Upper lobe of left lung (tissue), 6 donors: ENCODE measurements at places on chromosomes 2 and 18.
A peak's percentile ranks its signal among the peaks of the same experiment; 100 is the strongest.

- peak; percentile 37 for DNase-seq
These were observed 10.0 kb upstream of the ZNF396 start for GRCh38 chr18:35387152-35387571.

- no peak for DNase-seq
These were observed 47.2 kb downstream of the SMAD4 start for GRCh38 chr18:51077217-51077616.

GRCh38 chr2:230052299-230052698 lies 16.4 kb downstream of the SLC16A14 start:
- no peak for DNase-seq

DNA sequence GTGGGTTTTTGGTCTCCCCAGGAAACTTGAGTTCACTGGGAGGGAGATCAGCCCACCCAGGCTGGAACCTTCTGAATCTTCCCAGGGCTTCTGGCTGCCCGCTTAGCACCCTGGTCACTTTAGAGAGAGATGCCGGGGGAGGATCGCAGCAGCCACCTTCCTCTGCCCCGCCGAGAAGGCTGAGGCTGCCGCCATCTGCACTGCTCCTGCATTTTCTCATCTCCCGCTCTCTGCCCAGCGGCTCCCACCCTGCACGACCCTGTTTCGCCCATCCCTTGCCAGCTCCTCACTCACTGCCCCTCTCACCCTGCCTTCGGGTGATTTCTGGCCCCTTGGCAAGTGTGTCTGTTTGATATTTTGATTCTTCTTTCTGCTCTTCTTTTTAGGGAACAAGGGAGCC lies 82.6 kb upstream of the ATG16L1 start:
- peak; percentile 37 for DNase-seq

DNA sequence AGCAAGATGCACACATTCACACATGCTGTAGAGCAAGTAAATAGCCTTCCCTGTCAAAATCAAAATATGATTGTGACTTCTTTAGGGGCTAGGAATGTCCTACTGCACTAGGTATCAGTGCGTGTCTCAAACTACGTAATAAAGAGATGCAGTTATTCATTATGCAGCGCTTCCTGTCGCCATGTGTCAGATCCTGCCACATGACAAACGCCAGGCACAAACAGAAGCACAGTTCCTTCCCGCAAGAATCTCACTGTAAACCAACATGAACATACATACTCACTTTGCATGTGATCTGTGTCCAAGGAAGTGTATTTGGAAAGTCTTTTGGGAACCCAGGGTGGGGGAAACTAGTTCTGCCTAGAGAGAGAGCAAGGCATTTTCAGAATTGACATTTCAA lies 599.9 kb downstream of the RNF144A start:
- no peak for DNase-seq

- DNase-seq: peak; percentile 96
These were observed at the start of gene ARHGAP28 for GRCh38 chr18:6729247-6730091. Gene ARHGAP28 (plus strand): TSS chr18:6729716. CDS start chr18:6729822, 106 bp downstream.

DNA sequence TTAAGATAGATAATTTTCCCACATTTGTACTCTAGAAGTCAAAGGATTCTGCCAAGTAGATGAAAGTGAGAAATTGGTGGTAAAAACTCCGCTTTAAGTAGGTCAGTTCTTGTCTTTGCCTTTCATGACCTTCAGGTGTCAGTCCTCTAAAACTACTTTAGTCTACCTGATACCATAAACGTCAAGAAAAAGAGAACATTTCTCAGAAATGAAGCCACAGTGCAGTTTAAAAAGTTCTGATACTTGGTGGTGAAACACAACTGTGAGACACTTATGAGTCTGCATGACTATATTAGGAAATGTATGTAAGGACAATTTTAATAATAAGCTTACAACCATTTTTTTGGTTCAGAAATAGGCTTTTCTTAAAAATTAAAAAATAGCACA lies 583.3 kb downstream of the SATB2 start:
- DNase-seq: no peak

GRCh38 chr2:239440511-239440959 lies 39.7 kb upstream of the HDAC4 start:
- DNase-seq: peak; percentile 54

DNA sequence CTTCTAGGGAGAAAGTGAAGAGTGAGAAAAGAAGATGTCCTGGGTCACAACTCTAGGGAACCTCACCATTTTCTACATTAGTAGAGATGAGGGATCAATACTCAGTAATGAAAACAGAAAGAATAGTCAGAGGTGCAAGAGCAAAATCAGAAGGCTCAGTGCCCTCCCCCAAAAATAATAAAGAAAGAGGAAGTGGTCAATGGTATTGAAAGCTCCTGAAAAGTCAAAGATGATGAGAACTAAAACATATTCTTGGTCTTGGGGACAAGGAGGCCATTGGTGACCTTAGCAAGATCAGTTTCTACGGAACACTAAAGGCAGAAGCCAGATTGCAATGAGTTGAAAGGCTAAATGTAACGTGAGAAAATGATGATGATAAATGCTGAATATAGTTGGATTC lies 24.5 kb upstream of the MYO1B start:
- DNase-seq: no peak

GRCh38 chr2:104880076-104880475 lies 26.2 kb downstream of the POU3F3 start:
- DNase-seq: no peak

- DNase-seq: no peak
These were observed 122.6 kb downstream of the METTL4 start for GRCh38 chr18:2448565-2449151.

GRCh38 chr18:68676913-68677312 lies 38.0 kb downstream of the TMX3 start:
- no peak for DNase-seq

DNA sequence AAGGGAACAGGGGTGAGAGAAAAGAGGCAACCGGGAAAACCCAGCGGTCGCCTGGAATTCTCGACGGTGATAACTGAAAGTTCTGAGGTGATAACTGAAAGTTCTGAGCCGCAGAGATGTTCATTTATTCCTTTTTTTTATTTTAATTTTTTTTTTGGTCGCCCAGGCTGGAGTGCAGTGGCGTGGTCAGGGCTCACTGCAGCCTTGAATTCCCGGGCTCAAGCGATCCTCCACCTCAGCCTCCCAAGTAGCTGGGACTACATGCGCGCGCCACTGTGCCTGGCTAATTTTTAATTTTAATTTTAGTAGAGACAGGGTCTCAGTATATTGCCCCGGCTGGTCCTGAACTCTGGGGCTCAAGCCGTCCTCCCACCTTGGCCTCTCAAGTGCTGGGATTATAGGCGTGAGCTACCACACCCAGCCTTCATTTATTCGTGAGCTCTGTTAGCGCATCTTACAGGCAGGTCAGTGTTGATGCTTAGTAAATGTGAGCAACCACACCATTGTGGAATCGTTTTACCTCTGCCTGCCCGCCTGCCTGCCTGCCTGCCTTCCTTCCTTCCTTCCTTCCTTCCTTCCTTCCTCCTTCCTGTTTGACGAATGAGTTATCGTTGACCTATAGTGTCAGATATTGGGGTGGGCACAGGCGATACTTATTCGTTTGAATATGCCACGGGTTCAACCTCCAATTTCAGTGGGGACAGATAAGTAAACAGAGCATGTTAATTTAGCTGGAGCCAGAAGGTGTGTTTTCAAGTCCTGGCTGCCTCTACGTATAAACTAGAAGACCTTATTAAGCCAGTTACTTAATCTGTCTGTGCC lies 557 bp upstream of the E2F6 start:
- DNase-seq: no peak

GRCh38 chr2:161420406-161421074 lies 4.4 kb downstream of the TBR1 start:
- DNase-seq: no peak

DNA sequence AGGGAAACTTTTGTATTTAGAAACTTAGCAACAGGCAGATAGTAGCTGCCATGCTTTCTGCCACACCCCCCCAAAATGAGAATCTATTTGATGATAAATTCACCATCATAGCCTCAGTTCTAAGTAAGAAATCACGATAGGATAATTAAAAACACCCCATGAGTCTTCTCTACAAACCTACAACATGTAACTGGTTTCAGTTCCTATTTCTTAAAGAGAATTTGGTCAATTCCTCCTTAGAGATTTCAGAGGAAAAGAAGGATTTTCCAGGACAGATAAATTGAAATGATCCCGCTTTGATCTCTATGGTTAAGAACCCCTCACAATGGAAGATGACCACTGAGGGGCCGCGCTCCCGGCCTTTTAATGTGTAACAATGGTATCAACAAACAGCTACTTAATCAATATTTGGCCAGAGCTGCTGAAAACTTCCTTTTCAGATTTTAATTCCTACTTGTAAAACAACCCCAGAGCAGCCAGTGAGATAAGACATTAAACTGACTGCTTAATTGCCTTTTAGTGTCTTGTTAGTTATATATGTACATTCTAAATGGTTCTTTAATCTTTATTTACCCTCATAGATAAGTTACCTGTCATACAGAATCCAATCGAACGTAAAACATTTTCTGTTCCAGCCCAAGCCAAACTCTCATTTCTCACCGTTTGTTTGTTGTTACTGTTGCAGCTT lies 10.1 kb downstream of the PAX3 start:
- DNase-seq: no peak

- no peak for DNase-seq
These were observed 12.5 kb upstream of the POLR1B start for GRCh38 chr2:112529757-112530156.

- DNase-seq: no peak
These were observed 445.7 kb upstream of the SLC14A2 start for GRCh38 chr18:45169610-45170009.

DNA sequence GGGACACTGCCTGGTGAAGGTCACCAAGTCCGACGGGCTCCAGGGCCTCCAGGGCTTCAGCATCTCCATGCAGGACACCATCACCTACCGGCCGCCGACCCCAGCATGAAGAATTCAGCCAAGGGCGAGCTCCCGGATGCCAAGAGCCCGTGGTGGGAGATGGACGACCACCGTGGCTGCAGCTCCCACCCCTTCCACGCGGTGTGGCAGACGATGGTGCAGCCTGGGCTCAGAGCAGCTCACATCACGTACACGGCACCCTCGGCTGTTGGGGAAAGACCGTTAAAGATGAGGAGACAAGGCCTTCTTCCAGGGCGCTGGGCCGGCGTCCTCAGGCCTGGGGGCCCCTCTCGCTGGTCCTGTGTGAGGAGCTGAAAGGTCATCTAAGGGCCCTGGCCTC lies 31.2 kb upstream of the ADNP2 start:
- DNase-seq: peak; percentile 72

GRCh38 chr18:55918444-55918843 lies 330.5 kb upstream of the TCF4 start:
- no peak for DNase-seq

DNA sequence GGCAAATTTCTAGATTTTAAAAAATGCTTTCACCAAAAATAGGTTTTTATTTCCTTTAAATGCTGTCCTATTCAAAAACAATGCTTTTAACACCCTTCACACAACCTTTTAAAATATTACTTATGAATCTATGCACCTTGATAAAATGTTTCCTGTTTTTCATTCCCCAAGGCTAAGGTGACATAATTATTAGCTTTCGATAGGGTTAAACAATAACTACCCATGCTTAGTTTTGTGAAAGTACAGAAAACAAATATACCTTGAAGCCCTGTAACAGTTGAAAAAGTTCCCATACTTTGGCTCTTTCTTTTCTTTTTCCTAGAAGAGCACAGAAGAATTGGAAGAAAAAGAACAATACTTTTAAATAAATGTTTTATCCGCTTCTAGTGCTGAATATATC lies 54.9 kb upstream of the ITPRID2 start:
- DNase-seq: no peak

DNA sequence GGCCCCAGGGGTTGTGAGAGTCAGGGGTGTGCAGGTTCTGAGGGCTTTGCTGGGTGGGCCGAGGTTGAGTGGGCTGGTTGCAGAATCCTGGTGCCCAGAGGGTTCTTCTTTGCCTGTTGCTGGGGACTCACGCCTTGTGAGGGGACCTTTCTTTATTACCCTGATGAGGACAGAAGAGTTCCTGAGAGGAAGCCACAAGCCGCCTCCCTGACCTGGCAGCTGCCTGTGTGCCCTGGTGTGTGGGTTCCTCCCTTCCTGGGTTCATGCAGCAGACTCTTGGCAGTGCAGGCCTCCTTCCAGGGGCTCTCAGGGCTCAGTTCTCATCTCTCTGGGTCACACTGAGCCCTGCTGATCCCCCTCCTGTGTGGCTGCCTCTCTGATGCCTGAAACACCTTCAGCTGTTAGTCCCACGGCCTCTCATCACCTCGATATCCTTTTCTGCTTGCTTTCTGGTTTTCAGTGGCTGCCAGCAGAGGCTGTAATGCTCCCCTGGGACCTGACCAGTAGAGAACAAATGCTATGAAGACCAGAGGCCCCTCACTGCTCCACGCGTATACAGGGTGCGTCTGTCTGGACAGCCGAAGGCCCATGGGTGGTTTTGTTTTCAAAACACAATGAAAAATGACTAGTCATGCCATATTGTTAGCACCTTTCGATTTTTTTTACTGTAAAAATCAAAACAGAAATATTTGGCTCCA lies 191.3 kb downstream of the AGAP1 start:
- no peak for DNase-seq

- DNase-seq: no peak
These were observed 80.5 kb upstream of the SIX2 start for GRCh38 chr2:45089554-45090261.

DNA sequence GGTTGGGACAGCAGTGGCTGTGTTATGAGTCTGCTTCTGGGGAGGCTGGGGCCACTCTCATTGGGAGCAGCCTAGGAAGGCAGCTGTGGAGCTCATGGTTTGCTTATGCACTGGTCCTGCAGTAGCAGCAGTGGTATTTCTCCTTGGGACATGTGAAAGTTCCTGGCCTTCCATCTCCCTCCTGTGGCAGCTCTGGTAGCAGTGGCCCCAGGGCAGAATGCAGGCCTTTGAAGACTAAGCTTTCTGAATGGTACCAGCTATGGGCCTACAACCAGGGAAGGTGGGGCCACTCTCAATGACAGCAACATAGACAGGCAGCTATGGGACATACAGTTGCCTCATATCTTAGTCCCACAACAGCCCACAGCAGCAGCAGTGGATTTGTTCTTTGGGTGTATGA lies 117.3 kb upstream of the VWC2L start:
- no peak for DNase-seq

DNA sequence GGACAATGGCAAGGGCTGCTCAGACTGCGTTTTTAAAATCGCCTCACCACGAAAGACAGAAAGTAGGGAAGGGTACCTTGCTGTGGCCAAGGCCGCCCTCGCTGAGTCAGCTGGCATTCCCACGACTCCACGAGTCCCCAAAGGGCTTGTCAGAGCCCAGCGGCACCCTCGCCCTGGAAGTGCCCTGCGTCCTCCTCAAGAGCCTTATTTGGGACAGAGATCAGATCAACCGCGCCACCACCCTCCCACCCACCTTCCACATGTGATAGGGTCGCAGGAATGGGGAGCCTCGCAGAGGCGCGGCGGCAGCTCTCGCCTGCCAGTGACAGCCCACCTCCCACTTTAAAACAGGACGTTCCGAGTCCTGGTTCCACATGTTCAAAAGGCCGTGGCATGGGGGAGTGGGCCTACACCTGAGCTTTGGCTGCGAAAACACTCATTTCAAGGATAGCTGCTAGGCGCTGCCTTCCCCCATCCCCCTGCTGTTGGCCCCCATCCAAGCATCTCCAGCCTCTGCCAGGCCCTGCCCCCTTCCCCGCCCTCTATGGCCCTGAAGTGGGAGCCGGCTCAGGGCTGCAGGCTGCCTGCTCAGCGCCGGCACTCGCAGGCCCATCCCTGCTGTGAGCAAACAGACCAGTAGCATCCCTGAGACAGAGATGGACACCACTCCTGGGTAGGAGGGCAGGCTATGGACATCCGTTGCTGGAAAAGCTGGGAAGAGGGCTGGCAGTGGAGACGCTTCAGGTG lies 38.1 kb upstream of the ARHGEF4 start:
- DNase-seq: no peak
